ENCODE measurements at places on chromosomes 7 and 10. TPM values are rescaled to one million over a fixed set of nuclear protein-coding genes. Genes with fewer than 3 reads are reported as not detected.

Gene SDHAF3
- 8.6 TPM for total RNA-seq

Gene CXCL12
- total RNA-seq = 13.9 TPM

Gene SFRP5
- 1.6 TPM for total RNA-seq

Gene ADAP1
- 33.8 TPM for total RNA-seq

Gene CALML3
- under 0.01 TPM for total RNA-seq

Gene TFEC
- total RNA-seq = 0.82 TPM

Gene DGKB
- 9.0 TPM for total RNA-seq

Gene SPDYE2B
- not detected for total RNA-seq

Gene AKR1C8
- not detected for total RNA-seq

Gene FRMD4A
- 69.7 TPM for total RNA-seq

Gene EEPD1
- 13.9 TPM for total RNA-seq

Gene CAPZA2
- total RNA-seq = 154 TPM

Gene RPEL1
- total RNA-seq = not detected

Gene FBXL13
- total RNA-seq = 6.5 TPM

Gene LIPF
- total RNA-seq = not detected

Gene HIP1
- total RNA-seq = 13.5 TPM

Gene ANXA8L1
- total RNA-seq = not detected

Gene HOXA7
- total RNA-seq = not detected

Gene TPK1
- total RNA-seq = 7.3 TPM

Gene ASIC3
- 0.82 TPM for total RNA-seq

Gene PHYHIPL
- 17.1 TPM for total RNA-seq

Gene SPAM1
- not detected for total RNA-seq

Gene USP54
- total RNA-seq = 32.6 TPM

Gene FAM180A
- not detected for total RNA-seq

Gene FFAR4
- total RNA-seq = not detected

Gene CDH23
- 3.3 TPM for total RNA-seq

Gene MYL10
- not detected for total RNA-seq

Gene GRID2IP
- total RNA-seq = 0.41 TPM

Gene ACSL5
- total RNA-seq = 2.4 TPM

Gene FANK1
- total RNA-seq = 1.2 TPM

Gene TSPAN33
- total RNA-seq = 4.1 TPM

Gene PRPS1L1
- not detected for total RNA-seq

Gene ANKRD1
- total RNA-seq = not detected

Gene PLEKHS1
- total RNA-seq = not detected

Gene VAX1
- total RNA-seq = 1.2 TPM

Gene TRPV5
- total RNA-seq = not detected

Gene PAX4
- total RNA-seq = not detected

Gene SMO
- 8.6 TPM for total RNA-seq

Gene VPS37D
- total RNA-seq = 26.1 TPM

Gene ANKRD2
- total RNA-seq = not detected

Gene IMPDH1
- 26.5 TPM for total RNA-seq

All from frontal cortex (tissue), 4 donors.